Suprapubic skin (tissue), 4 donors: ENCODE measurements at places on chromosomes 5 and 9.

- no peak for DNase-seq
Observed at GRCh38 chr9:136142859-136143214, 24.2 kb upstream of the TMEM250 start.

GRCh38 chr9:131031005-131031641 is 22.1 kb downstream of the LAMC3 start:
- no peak for DNase-seq

GRCh38 chr9:101453776-101454570 is 18.4 kb upstream of the ALDOB start:
- no peak for DNase-seq

- no peak for DNase-seq
Observed at GRCh38 chr9:127961613-127962155, 19.1 kb downstream of the EEIG1 start.

DNA sequence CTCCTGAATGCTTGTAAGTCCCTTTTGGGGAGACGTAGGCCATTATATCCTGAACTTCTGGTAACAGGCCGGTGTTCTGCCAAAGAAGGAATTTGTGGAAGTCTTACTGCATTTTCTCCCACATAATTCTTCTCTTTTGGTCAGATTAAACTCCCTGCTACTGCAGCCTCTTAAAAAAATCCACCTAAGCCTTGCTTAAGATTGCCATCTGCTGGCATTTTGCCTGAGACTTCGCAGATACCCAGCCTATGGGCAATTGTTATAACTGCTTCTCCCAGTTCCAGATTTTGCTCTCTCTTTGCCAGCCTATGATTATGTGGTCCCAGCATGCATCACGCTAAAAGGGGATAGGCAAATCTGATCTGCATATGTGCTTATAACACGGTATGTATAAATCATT is 391.6 kb upstream of the CHD1 start:
- DNase-seq: no peak
